Skin of body (tissue), 3 donors: ENCODE measurements at places on chromosomes 3 and 15.

- DNase-seq: peak; percentile 45
Observed at GRCh38 chr3:71201939-71202338, 381.6 kb downstream of the FOXP1 start.

DNA sequence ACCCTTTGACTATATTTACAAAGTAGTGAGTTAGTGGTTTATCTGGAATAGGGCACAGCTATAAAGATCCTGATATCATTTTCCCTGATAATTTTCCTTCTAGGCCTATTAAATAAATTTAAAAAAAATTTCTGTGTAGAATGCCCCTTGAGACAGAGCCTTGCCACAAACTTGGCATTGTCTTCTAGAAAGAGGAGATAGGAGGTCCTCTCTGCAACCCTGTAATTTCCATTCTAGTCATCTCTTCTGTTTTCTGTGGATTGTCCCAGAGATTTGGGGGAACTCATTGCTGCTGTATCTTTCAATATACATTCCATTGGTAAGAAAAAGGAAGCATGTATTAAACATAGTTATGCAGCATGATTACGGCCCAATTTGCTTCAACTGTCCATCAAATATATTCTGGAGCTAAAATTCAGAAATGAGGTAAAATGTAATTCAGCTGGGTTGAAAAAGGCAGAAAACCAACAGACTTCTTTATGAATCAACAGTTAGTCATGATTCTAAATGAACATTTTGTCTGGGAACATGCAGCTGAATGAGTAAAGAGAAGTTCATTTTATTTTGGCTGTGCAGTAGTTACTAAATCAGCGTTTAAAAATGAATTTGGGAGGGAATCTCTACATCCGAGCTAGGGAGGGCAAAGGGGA lies 401.1 kb downstream of the NAALADL2 start:
- no peak for DNase-seq

DNA sequence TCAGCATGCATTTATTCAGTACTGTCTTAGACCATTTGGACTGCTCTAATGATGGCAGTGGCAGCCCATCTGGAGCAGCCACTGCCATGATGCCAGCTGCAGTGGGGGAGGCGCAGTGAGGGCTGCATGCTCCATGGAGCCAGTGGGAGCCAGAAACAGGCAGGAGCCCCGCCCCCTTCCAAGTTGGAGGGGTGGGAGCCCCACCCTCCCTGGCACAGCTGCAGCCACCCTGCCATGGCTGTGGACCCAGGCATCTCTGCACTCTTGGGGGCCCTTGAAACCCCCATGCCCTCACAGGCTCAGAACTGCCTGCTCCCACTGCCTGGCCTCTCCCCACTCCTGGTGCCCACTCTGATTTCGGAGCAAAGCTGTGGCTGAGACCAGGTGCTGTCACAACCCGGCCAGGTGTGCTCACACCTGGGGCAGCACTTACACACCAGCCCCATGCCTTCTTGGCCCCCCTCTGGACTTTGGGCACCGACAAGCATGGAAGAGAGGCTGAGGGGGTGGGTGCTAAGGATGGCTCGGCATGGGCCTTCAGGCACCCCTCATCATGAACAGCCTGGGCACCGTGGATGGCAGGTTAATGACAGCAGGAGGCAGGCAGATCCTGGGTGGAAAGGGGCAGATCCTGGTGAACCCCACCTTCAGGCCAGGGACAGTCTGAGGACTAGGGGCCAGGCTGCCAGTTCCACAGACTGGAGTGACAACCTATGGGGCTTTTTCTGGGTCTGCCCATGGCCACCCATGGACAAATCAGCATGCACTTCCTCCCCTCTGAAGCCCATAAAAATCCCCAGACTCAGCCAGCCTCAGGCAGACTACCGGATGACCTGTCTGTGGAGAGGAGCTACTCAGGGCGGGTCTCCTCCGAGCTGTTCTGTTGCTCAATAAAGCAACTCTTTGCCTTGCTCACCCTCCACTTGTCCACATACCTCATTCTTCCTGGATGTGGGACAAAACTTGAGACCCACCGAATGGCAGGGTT lies 18.3 kb downstream of the TBC1D21 start:
- DNase-seq: no peak

DNA sequence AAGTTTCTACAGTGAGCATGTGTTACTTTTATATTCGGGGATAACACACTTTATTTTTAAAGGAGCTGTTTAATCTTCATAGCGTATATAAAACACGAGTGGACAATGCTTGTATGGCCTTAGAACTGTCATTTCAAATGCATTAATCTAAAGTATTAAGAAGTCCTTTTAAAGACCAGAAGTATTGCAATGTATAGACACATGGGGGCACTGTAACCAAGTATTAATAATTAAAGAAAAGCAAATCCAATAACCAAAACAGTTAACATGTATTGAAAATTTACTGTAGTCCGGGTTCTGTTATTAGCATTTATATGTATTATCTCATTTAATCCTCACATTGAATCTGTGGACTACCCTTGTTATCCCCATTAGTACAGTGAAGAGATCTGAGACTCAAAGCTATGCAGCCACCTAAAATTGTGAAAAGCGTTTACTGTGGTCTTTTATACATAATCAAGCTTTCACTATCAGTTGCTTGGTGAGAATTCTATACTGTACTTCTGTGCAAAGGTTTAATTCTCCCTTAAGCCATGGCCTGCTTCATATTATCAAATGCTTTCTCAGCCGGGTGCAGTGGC lies 10.1 kb downstream of the ARL14 start:
- DNase-seq: no peak

- DNase-seq: no peak
Observed at GRCh38 chr3:166713787-166714186, 666.3 kb downstream of the ZBBX start.

DNA sequence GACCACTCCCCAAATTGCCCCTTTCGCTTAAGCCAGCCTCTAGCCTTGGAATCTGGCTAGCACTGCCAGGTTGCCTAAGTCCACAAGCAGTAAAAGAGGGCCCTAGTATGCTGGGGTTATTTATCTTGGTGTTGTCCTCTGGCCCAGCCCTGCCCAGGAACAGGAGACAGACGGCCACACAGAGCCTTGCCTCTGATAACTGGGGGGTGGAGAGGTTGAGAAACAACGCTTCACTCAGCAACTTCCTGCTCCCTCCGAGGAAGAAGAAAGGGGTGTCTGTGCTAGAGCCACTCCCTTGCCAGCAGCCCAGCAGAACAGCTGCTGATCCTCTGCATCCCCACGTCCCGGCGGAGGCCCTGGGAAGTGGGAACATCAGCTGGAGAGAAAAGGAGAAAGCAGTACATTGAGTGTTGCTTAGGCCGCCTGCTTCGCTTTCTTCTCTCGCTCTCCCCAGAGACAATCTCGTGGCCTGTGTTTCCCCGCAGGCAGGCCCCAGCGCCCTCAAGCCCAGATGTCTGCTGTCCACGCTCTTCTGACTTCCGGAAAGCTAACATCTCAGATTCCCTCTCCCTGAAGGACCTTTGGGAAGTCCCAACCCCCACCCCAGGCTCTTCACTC lies 22.6 kb upstream of the C3orf70 start:
- peak; percentile 59 for DNase-seq

DNA sequence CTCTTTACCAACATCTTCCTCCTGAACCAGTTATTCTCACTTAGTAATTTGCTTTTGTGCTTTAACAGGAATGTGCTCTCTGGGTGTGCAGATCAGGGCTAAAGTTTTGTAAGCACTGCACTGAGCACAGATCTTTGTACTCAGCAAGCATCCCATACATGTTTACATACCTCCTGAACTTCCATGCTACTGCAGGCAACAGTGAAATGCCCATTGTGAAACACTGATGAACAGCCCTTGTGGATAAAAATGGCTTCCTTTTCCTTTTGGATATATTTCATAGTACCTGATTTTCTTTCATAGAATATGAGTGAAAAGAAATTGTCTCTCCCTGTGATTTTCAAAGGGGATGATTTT lies 855.9 kb downstream of the MCTP2 start:
- no peak for DNase-seq

GRCh38 chr3:139482206-139482605 lies 5.9 kb upstream of the RBP2 start:
- DNase-seq: no peak

- no peak for DNase-seq
Observed at GRCh38 chr3:139518306-139518705, 21.2 kb downstream of the RBP1 start.

- DNase-seq: no peak
Observed at GRCh38 chr3:185843126-185843525, 18.3 kb upstream of the IGF2BP2 start.

GRCh38 chr3:197135212-197135611 lies 105.6 kb upstream of the MELTF start:
- no peak for DNase-seq

DNA sequence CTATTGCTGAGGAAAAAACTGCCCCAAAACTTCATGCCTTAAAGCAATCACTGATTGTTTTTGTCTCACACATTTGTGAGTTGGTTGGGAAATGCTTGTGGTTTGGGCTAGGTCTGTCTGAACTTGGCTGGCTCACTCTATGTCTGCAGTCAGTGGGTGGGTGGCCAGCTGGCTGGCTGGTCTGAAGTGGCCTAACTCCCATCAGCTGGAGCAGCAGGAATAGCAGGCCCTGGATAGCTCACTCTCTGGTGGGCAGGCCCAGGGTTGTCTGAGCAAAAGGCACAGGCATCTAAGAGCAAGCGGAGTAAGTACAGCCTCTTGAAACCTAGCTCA lies 37.7 kb upstream of the PRR20G start:
- DNase-seq: no peak

- no peak for DNase-seq
Observed at GRCh38 chr3:81769299-81769698, 7.9 kb upstream of the GBE1 start.

- DNase-seq: no peak
Observed at GRCh38 chr15:43749690-43750345, 3.6 kb downstream of the PDIA3 start.

- no peak for DNase-seq
Observed at GRCh38 chr3:53885239-53885638, 3.3 kb upstream of the ACTR8 start.

GRCh38 chr15:72229076-72229946 lies 1.7 kb downstream of the PKM start:
- DNase-seq: peak; percentile 35

DNA sequence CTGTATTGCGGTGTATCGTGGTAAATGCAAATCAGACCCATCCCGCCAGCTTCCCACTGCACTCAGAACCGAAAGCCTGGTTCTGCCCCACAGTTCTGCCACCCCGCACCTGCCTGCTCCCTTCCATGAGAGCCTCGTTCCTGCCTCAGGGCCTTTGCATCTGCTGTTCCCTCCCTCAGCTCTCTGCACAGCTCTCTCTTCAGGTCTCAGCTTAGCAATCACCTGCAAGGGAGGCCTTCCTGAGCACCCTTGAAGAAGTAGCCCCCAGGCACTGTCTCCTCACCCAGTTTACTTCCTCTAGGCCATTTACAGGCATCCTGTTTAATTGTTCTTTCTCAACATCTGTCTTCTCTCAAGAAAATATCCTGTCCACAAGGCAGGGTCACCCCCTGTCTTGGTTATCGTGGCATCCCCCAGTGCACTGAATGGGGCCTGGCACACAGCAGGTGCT lies 13.3 kb upstream of the IQSEC1 start:
- no peak for DNase-seq

- no peak for DNase-seq
Observed at GRCh38 chr3:112687211-112687610, 46.3 kb upstream of the CCDC80 start.

GRCh38 chr3:56792193-56792592 lies 9.6 kb downstream of the ARHGEF3 start:
- DNase-seq: no peak

GRCh38 chr3:4994823-4995499 lies 15.7 kb downstream of the BHLHE40 start:
- DNase-seq: no peak

- DNase-seq: no peak
Observed at GRCh38 chr3:155886915-155887314, 16.5 kb downstream of the GMPS start.
